ENCODE measurements at places on chromosomes 12 and 14. TPM values are rescaled to one million over a fixed set of nuclear protein-coding genes. Genes with fewer than 3 reads are reported as not detected.

The KRT81 gene
- 0.96 TPM for total RNA-seq

The PTPRO gene
- total RNA-seq = 3.1 TPM

The PLEK2 gene
- 42.0 TPM for total RNA-seq

The LGR5 gene
- 1.7 TPM for total RNA-seq

The ITGA7 gene
- total RNA-seq = 47.5 TPM

The PPP1R36 gene
- 0.28 TPM for total RNA-seq

All from regular cardiac myocyte (primary cell).